ENCODE measurements at places on chromosomes 3 and 15. TPM values are rescaled to one million over a fixed set of nuclear protein-coding genes. Genes with fewer than 3 reads are reported as not detected.

The FBN1 gene
- total RNA-seq = 88.1 TPM

The MCF2L2 gene
- 1.1 TPM for total RNA-seq

The DCUN1D1 gene
- 35.0 TPM for total RNA-seq

The C3orf20 gene
- total RNA-seq = not detected

The ARPIN gene
- total RNA-seq = 18.7 TPM

DNA sequence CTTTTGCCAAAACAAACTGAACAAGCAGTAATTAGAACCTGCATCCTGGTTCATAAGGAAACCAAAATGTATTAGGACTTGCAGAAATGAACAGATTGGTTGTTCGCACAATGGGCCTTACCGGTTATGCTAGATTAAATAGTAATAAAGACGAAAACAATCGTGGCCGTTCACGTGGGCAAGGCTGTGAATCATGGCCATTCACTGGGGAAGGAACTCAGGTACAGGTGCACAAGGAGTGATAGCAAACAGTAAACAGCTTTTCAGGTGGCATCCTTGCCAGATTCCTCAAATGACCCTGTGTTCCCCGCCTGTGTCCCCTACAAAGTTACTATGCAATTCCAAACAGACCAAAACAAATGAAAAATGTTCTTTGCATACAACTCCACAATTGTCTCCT, 8.2 kb downstream of the LRIG1 start:
- no peak overlapping the region for H3K4me3 ChIP-seq
- DNase-seq = peak; percentile 91
- H3K36me3 ChIP-seq = no peaks in the 10 kb centered on the region
- H3K4me1 ChIP-seq = peaks cover 33% of the 10 kb centered on the region

GRCh38 chr3:72034986-72035385, 250.0 kb upstream of the PROK2 start:
- no peaks in the 10 kb centered on the region for H3K36me3 ChIP-seq
- DNase-seq = no peak
- H3K27ac ChIP-seq = no peak overlapping the region
- no peak overlapping the region for H3K4me3 ChIP-seq

DNA sequence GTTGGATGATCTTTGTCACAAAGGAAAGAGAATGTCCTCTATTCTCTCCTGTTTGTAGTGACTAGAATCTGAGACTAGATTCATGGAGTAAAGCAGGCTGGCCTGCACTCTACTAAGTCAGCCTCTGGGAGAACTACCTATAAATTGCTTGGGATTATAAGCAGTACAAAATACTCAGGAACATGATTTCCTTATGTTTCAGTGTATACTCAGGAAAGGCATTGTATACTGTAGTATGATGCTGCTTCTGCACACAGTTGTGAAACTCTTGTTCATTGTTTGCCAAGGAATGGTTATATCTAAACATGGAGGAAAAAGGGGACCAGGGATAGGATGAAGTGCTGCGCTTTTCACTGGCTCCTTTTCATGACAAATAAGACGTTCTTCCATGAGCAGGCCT, 49.2 kb downstream of the OXSR1 start:
- DNase-seq = no peak
- H3K27me3 ChIP-seq = no peaks in the 10 kb centered on the region
- H3K36me3 ChIP-seq = no peaks in the 10 kb centered on the region
- no peak overlapping the region for H3K4me3 ChIP-seq

- H3K4me3 ChIP-seq = no peak overlapping the region
- no peaks in the 10 kb centered on the region for H3K4me1 ChIP-seq
- H3K27ac ChIP-seq = no peak overlapping the region
Measured at GRCh38 chr3:88346643-88347042, 196.9 kb downstream of the C3orf38 start.

DNA sequence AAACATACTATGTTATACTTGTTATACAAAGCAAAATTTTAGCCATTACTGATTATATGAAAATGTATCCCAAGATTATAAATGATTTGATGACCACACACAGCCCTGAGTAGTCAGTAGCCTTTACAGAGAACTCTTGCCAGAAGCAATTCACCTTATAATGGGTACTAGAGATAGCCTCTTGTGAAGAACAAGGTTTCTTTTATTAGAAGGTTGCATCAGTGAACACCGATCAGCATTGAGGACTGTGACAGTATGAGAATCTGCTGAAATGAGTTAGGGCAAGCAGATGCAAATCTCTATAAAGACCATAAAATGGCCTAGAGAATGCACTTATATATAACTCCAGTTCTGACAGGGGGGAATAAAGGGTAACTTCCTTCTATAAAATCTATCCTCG, 10.1 kb downstream of the CDC25A start:
- H3K36me3 ChIP-seq = peaks cover 22% of the 10 kb centered on the region
- H3K4me3 ChIP-seq = no peak overlapping the region
- no peak overlapping the region for H3K27ac ChIP-seq
- no peak for DNase-seq

DNA sequence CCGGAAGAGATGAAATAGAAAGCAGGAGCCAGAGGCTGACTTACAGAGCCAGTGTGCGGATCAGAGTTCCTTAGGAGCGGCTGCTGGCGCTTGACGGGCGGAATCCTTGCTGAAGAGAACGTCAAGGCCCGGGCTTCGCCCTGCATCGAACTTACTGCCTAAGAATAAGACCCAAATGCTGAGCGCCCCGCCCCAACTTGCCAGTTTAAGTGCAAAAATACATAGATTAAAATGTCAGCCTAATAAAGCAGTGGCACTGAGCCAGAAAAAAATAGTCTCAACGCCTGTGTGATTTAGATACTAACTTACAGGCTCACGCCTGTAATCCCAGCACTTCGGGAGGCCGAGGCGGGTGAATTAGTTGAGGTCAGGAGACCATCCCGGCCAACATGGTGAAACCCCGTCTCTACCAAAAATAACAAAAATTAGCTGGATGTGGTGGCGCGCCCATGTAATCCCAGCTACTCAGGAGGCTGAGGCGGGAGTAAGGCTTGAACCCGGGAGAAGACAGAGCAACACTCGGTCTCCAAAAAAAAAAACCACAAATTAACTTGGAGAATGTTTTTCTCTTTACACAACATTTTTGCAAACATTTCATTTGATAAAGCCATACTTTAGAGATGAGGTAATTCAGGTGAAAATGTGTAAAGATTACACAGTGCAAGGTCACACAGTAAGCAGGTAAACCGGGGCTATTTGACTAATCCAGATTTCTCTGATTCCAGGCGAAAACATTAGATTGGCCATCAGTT, 1.2 kb upstream of the UBP1 start:
- DNase-seq = no peak
- peak overlapping the region; percentile 86 for H3K27ac ChIP-seq
- H3K4me1 ChIP-seq = peaks cover 23% of the 10 kb centered on the region
- peak overlapping the region; percentile 46 for H3K4me3 ChIP-seq

GRCh38 chr3:187025656-187026316, 95.5 kb downstream of the ST6GAL1 start:
- peaks cover under 1% of the 10 kb centered on the region for H3K36me3 ChIP-seq
- H3K27ac ChIP-seq = no peak overlapping the region
- H3K4me1 ChIP-seq = no peaks in the 10 kb centered on the region

GRCh38 chr3:29195056-29195455, 85.8 kb upstream of the RBMS3 start:
- H3K27ac ChIP-seq = no peak overlapping the region
- H3K27me3 ChIP-seq = no peaks in the 10 kb centered on the region
- H3K4me1 ChIP-seq = no peaks in the 10 kb centered on the region
- H3K36me3 ChIP-seq = no peaks in the 10 kb centered on the region
- no peak overlapping the region for H3K4me3 ChIP-seq
- no peak for DNase-seq

DNA sequence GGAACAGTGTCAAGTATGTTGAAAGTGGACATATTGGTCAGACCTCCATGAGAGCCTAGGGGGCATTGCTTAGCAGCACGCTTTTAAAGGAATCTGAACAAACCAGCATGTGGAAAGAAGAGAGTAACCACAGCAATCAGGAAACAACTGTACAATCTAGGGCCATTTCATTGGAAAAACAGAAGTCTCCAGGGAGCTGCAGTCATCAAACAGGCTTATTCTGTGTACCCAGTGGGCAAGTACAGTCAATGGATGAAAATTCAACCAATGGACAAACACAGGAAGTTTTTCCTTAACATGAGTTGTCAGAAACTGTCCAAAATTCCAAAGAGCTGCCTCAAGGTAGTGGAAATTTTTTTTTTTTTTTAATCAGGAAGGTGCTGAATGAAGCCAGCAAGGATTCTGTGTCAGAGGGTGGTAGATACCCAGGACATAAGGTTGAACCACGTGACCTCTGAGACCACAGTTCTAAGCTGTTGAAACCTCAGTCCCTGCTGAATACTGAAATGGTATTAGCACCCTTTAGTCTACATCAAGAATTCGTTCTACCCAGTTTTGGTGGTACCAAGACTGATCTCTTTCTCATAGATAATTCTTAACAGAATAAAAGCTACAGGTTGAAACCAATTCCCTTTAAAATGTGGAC, 4.4 kb upstream of the DLG1 start:
- H3K4me3 ChIP-seq = no peak overlapping the region
- no peaks in the 10 kb centered on the region for H3K27me3 ChIP-seq
- DNase-seq = no peak
- peaks cover 8% of the 10 kb centered on the region for H3K4me1 ChIP-seq
- no peaks in the 10 kb centered on the region for H3K36me3 ChIP-seq
- no peak overlapping the region for H3K27ac ChIP-seq

DNA sequence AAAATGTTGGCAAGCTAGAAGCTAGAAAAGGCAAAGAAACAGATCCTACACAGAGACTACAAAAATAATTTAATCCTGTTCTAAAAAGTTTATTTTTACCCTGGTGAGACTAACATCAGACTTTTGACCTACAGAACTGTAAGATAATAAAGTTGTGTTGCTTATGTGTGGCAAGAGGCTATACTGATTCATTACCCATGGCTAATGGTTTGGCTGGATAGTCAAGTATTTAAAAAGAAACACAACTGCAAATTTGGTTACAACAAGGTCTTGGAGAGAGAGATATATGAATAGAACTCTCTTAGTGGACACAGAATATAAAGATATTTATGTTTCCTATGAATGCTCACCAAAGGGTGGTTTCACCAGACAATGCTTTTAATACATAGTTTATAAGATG, 364.2 kb upstream of the PLSCR5 start:
- H3K36me3 ChIP-seq = no peaks in the 10 kb centered on the region
- peaks cover 12% of the 10 kb centered on the region for H3K4me1 ChIP-seq
- no peaks in the 10 kb centered on the region for H3K27me3 ChIP-seq
- DNase-seq = no peak
- no peak overlapping the region for H3K4me3 ChIP-seq

DNA sequence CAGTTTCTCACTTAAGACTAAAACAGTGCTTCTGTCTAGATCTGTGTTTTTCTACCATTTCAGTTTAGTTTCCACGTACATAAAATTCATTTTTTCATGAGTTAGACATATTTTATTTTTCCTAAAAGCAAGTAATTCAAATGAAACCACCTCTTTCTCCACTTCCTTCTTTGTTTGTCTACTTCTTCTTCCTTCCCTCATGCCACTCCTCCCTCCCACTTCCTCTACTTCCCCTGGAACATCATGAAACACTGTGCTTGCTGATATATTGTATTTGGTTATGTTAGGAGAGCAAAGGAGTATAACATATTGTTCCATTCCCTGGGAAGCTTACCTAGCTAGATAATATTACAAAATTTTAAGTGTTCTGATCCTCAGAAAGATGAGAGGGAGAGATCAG, 36.7 kb upstream of the GOLGA8B start:
- peaks cover 33% of the 10 kb centered on the region for H3K4me1 ChIP-seq
- no peak overlapping the region for H3K4me3 ChIP-seq
- peak overlapping the region; percentile 61 for H3K27ac ChIP-seq
- no peaks in the 10 kb centered on the region for H3K36me3 ChIP-seq

DNA sequence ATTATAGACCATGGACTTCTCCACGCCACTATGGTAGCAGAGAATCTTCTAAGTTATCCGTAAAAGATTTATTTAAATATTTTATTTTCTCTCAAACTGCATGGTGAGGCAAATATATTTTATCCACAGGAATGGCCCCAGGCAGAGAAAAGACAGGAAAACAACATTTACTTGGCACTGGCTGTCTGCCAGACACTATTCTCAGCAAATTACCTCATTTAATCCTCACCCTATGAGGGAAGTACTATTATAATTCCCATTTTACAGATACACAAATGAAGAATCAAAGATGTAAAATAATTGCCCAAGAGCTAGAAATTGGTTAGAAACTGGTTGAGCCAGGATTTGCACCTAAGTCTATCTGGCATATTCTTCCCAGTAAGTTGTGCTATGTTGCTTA, 361.4 kb upstream of the IL12A start:
- H3K4me3 ChIP-seq = no peak overlapping the region
- peak; percentile 35 for DNase-seq
- no peaks in the 10 kb centered on the region for H3K4me1 ChIP-seq

GRCh38 chr3:194322678-194323211, 28.4 kb downstream of the CPN2 start:
- no peak overlapping the region for H3K27ac ChIP-seq
- no peak overlapping the region for H3K4me3 ChIP-seq
- no peaks in the 10 kb centered on the region for H3K36me3 ChIP-seq
- no peak for DNase-seq
- no peaks in the 10 kb centered on the region for H3K27me3 ChIP-seq
- H3K4me1 ChIP-seq = no peaks in the 10 kb centered on the region

GRCh38 chr3:134404366-134404885, 30.2 kb upstream of the AMOTL2 start:
- no peak for DNase-seq
- no peaks in the 10 kb centered on the region for H3K36me3 ChIP-seq
- peaks cover 44% of the 10 kb centered on the region for H3K27me3 ChIP-seq
- H3K4me1 ChIP-seq = no peaks in the 10 kb centered on the region

DNA sequence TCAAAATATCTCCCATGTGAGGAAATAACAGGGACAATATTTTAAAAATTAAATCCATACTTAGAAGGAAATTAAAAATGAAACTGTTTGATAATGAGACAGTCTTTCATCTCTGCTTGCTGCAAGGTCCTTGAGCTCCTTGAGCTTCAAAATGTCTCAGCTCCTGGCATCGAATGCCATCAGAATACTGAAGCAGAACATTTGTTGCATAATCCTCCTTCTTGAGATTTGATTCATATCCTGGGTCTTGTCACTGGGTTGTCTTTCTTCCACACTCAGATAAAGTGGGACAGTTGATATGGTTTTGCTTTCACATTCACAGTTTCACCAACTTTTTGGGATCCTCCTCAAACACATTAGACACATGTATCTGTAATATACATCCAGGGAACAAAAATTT, 27.8 kb downstream of the COL8A1 start:
- DNase-seq = no peak
- H3K4me3 ChIP-seq = no peak overlapping the region
- H3K27ac ChIP-seq = no peak overlapping the region
- H3K36me3 ChIP-seq = peaks cover 2% of the 10 kb centered on the region
- H3K4me1 ChIP-seq = peaks cover 52% of the 10 kb centered on the region

- H3K4me3 ChIP-seq = no peak overlapping the region
- no peaks in the 10 kb centered on the region for H3K4me1 ChIP-seq
- H3K27ac ChIP-seq = no peak overlapping the region
- DNase-seq = no peak
Measured at GRCh38 chr3:124935264-124935663, 713 bp upstream of the MUC13 start.

GRCh38 chr15:100759698-100760356, 119.8 kb upstream of the ALDH1A3 start:
- peaks cover 9% of the 10 kb centered on the region for H3K4me1 ChIP-seq
- no peaks in the 10 kb centered on the region for H3K36me3 ChIP-seq
- no peak overlapping the region for H3K4me3 ChIP-seq
- H3K27ac ChIP-seq = no peak overlapping the region
